ENCODE measurements at places on chromosomes 5 and 9.

DNA sequence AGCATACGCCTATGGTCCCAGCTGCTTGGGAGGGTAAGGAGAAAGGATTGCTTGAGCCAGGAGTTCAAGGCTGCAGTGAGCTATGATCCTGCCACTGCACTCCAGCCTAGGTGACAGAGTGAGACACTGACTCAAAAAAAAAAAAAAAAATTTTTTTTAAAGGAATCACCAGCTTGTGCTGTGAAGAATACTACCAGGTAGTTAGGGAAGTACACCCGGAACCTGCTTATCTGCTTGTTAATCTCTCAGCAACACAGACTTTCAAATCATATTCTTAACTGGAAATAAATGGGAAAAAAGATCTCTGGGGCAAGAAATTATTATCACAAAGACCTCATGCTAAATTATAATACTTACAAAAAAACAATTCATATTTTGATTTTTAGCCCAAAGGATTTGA is 26.4 kb upstream of the PRRC2B start:
- no peak for DNase-seq

GRCh38 chr5:131496400-131496713 is 138.7 kb downstream of the RAPGEF6 start:
- no peak for DNase-seq

- no peak for DNase-seq
Measured at GRCh38 chr5:56145106-56145505, 88.0 kb downstream of the ANKRD55 start.

- no peak for DNase-seq
Measured at GRCh38 chr5:177496727-177497291, 595 bp downstream of the PDLIM7 start.

DNA sequence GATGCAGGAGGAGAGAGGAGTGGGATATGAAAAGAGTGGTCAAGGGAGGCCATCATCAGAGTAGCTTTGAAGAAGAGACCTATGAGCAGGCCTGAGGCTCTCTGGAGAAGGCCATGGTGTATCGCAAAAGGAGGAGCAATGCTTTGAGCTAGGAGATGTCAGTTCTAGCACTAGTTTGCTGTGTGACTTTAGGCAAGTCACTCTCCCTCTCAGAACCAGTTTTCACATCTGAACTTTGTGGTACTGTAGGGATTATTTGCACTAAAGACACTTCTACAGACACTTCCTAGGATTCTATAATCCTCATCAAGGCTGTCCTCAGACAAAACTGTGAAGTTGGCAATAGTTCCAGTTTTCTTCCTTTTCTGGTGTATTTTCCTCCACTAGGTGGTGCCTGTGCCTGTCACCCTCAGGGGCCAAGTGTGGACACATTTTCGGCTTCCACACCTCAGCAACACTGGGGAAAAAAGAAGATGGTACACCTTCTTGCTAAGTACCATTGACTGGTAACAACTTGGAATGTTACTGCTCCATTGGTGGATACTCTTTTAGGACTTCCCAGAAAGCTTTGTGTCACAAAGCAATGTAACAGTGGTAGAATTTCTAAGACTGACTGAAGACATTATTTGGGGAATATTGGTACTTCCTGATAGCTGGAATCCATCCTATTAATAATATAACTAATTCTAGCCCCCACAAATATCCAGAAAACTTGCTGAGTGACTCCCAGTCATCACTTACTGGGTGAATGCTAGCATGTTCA is 9.9 kb downstream of the PAPPA start:
- no peak for DNase-seq

DNA sequence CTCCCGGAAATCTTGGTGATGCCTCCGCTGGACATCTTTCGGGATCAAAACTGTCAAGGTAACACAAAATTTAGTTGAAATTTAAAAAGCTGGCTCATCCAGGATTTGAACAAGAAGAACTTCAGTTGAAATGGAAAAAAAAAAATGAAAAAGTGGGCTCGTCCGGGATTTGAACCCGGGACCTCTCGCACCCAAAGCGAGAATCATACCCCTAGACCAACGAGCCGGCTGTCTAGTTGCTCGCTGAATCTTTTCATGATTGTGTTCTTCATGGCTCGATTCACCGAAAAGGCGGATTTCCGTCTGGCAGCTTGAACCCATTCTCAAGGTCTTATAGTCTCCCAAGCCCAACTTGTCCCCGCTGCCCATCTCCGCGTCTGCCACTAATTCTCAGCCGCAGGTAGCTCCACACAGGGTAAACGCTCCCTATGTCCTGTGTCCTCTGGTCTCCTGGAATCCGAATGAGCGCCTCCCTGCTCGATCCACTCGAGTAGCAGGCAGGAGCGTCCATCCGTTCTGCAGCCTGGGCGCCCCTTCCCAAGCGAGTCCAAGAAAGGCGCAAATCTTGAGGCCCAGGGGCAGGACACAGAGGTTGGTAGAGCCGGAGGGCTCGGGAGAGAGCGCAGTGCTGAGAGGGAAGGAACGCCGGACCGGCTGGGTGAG is 16.2 kb downstream of the TRIM7 start:
- peak; percentile 73 for DNase-seq

DNA sequence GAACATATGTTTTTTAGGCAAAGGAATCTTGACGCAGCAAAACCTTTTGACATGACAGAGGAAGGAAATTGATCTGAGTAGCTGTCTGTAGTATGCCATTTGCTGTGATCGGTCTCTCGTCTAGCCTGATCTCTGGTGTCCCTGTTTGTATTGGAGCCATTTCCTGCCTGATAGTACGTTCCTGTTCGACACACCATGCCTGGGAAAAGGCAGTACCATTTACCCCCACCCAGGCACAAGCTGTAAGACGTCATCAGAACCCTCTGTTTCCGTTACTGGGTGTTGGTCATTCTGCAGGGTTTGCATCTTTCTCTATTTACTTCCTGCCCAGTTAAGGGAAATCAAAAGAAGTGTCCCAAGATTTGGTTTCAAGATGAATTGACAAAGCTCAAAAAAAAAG is 129.7 kb downstream of the CEMIP2 start:
- DNase-seq, result no peak

DNA sequence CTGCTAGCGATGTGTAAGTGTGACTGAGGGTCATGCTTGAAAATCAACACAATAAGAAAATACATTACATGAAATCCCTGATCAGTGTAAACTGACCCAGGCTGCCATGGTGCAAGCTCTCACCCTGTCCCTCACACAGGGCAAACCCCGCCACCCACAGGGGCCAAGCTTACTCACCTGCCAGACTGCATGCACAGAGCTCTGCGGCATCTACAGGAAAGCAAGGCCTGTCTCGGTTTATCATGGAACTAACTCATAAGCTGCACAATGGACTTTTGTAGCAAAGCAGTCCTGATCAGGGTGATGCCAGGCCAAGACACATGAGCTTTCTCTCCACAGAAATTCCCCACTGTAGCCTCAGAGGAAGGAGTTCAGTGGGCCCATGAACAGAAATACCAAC is 9.7 kb downstream of the IPPK start:
- DNase-seq, result no peak

DNA sequence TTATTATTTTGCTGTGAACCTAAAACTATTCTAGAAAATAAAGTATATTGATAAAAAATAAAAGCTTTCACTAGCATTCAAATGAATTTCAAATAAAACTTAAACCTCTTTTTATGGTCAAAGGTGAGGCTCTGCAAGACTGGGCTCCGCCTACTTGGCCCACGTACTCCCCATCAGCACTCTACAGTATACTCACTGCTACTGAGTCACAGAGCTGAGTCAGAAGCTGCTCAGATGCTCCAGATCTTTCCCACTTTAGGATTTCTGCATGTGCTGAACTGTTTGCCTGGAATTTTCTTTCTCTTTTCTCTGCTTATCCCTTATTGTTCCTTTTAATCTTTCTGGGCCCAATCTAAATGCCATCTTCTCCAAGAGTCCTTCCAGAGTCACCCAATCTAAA is 331.9 kb upstream of the CCNG1 start:
- DNase-seq, result no peak

Data from stimulated activated CD4-positive, alpha-beta T cell treated with anti-CD3 and anti-CD28 coated beads, TNF-alpha, amount 100 ng/mL, for 4 hours (primary cell).